ENCODE measurements at places on chromosomes 2 and 18.

DNA sequence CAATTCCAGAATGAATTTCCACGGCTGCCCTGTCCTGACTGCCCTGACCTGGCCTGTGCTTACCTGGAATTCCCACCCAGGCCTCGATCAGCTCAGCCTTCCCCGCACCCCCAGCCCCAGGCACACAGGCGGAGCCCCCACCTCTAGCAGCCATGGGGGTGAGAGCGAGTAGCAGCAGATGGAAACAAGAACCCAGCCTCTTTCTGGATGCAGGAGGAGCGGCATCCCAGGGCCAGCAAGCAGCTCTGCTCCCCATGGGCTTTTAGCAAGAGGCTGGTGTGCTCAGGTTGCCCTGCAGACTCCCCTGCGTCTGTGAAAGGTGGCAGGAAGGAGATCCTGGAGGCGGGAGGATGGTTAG, 101.8 kb downstream of the TPO start:
- DNase-seq: no peak

- DNase-seq: no peak
Observed at GRCh38 chr2:209579230-209579749, 155.4 kb downstream of the MAP2 start.

- no peak for DNase-seq
Observed at GRCh38 chr2:36376992-36377738, 21.6 kb downstream of the CRIM1 start.

DNA sequence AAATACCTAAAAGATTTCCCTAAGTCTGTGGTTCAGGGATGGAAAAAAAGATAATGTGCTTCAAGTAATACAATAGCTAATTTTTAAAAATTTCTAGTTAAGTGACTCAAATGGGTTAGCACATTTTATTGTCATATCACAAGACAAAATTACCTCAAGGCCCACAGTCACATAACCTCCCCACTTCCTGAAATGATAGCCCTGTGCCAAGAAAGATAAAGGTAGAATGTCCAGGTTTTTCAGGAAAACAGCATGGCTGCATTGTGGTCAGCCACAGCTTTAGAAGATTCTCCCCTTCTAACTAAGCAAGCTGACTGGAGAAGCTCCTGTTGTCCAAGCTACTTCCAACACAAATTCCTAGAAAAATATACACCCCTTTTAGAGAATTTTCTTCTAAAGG, 127.1 kb upstream of the SLC35G4 start:
- no peak for DNase-seq

GRCh38 chr2:137964859-137965459, 686 bp downstream of the HNMT start:
- DNase-seq: no peak

GRCh38 chr2:161321944-161322648, 13.9 kb downstream of the PSMD14 start:
- DNase-seq: no peak

GRCh38 chr2:241560162-241560882, 1.8 kb downstream of the BOK start:
- DNase-seq: no peak

DNA sequence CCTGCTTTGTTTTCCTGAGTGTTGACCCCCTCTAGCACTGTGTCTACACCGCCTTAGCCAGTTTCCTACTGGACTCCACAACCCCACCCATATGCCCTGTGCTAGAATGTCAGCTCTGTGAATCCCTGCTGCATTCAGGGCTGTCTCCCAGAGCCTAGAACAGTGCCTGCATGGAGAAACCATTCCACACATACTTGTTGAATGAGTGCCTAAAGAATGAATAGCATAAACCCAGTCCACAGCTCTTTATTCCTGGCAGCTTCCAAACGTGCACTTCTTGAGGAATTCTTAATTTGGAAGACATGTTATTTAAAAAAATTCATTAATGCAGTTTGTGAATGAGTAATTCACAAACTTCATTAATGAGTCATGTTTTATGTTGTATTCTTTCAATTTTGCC, 6.5 kb upstream of the NAPG start:
- DNase-seq: no peak

Data from activated CD4-positive, CD25-positive, alpha-beta regulatory T cell treated with anti-CD3 and anti-CD28 coated beads, Interleukin-2, amount 50 U/mL, for 72 hours (primary cell).